ENCODE measurements at places on chromosomes 12 and 14.

- no peak for DNase-seq
Observed at GRCh38 chr14:22569106-22569736, 19.8 kb downstream of the DAD1 start.

DNA sequence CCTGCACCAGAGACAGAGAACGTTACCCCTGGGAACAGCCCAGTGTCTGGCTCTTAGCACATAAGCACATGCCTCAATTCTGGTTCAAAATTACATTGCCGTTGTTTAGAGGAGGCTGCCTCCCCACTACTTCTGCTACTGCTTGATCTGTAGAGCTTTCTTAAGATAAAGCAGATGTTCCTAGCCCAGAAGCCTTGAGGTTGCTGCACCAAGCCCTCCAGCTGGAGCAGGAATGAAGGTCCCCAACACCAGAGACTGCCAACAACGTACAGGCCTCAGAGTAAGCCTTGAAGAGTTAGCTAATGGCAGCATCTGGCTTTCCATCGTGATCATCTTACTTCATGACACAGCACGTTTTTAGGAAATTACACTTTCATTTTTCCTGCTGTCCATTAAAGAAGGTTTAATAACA is 34.7 kb upstream of the AMIGO2 start:
- no peak for DNase-seq

- no peak for DNase-seq
Observed at GRCh38 chr12:120007272-120007671, 18.2 kb downstream of the BICDL1 start.

DNA sequence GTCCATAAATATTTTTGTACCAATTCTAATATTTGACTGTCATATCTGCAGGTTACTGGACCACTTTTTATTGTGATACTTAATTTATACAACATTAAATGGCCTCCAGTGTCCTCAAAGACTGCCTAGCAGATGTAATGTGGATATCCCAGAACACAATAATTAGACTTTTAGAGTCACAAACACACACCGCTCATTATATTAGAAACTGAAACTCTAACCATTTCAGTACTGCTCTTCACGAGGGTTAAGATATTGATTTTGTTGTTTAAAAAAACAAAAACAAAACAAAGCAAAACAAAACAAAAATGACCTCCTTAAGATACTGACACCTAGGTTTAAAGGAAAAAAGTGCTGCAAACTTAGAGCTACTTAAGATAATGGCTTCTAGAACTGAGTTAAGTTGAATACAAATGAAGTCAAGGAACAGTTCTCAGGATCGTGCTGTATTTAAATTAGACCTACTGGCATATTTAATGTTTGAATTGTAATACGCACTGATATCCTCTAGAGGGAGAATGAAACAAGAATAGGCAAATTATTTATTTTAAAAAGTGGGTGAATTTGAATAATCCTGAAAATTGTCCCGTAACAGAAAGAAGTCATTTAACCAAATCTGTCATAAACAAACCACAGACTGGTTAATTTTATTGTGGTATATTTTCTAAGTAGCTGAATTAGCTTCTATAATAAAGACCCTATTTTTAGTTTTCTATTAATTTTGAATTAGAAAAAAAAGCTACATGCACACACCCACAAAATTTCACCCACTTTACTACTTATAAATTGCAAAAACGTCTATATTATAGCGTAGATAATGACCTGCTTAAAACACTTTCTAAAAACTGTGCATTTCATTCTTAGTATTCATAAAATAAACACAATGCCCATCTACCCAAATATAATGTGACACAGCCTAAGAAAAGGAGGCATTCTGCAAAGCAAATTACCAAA is 395.2 kb upstream of the DCN start:
- DNase-seq = no peak

GRCh38 chr12:38872156-38872555 is 33.2 kb downstream of the CPNE8 start:
- no peak for DNase-seq

GRCh38 chr12:71748081-71748850 is 6.4 kb upstream of the RAB21 start:
- no peak for DNase-seq

GRCh38 chr14:55117803-55118441 is 11.1 kb upstream of the LGALS3 start:
- DNase-seq = no peak

GRCh38 chr12:11347810-11348209 is 37.6 kb upstream of the PRB4 start:
- no peak for DNase-seq

GRCh38 chr12:123478762-123479161 is 20.8 kb downstream of the SNRNP35 start:
- no peak for DNase-seq

DNA sequence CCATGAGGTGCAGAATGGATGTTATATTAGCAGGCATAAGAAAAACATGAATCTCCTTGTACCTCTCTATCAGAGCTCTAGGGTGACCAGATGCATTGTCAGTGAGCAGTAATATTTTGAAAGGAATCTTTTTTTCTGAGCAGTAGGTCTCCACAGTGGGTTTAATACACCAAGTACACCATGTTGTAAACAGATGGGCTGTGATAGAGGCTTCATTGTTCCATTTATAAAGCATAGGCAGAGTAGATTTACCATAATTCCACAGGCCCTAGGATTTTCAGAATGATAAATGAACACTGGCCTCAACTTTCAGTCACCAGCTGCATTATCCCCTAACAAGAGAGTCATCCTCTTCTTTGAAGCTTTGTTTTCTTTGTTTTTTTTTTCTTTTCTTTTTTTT is 185.2 kb downstream of the ERC1 start:
- no peak for DNase-seq

DNA sequence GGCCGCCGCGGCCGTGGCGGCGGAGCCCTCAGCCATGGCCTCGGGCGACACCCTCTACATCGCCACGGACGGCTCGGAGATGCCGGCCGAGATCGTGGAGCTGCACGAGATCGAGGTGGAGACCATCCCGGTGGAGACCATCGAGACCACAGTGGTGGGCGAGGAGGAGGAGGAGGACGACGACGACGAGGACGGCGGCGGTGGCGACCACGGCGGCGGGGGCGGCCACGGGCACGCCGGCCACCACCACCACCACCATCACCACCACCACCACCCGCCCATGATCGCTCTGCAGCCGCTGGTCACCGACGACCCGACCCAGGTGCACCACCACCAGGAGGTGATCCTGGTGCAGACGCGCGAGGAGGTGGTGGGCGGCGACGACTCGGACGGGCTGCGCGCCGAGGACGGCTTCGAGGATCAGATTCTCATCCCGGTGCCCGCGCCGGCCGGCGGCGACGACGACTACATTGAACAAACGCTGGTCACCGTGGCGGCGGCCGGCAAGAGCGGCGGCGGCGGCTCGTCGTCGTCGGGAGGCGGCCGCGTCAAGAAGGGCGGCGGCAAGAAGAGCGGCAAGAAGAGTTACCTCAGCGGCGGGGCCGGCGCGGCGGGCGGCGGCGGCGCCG is 381 bp downstream of the YY1 start:
- no peak for DNase-seq

DNA sequence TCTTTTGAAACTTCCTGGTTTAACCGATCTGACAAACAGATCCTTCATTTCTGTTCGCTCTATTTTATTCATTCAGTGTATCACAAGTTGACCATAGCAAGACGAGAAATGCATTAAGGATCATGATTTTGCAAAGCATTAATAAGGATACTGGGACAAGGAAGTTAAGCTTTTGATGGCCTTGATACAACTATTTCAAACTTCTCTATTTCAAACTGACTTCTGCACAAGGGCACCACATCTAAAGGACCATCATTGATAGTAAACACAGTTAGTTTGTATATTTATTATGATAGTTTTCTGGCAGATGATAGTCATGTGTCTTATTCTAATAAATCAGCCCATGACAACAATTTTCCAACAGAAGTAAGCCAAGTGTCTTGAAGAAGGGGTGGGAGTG is 25.8 kb upstream of the PLXNC1 start:
- no peak for DNase-seq

DNA sequence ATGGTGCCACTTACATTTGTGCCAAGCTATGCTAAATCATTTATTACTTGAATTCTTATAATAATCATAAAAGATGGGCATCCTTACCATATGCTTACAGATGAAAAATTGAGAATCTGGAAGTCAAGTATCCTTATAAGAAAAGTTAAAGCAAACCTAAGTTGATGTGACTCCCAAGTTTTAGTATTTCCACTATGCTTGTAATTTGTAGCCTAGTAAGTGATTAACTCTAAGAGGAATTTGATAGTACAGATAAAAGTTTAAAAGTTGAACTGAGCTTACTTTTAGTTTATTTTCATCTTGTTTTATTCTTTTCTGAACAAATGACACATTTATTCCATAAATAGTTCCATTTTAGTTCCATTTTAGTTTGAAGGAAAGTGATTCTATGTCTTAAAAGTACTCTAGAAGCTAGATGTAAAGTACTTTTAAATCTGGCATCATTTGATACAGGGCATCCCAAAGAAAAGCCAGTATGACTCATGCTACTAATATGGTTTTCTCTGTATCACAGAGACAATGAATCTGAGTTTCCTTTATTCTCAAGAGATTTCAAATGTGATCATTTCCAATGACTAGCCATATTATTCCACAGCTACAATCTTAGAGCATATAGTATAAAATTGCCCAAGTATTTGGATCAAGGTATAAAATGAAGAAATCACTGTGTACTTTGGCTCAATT is 596.0 kb downstream of the SLC16A7 start:
- DNase-seq = no peak

DNA sequence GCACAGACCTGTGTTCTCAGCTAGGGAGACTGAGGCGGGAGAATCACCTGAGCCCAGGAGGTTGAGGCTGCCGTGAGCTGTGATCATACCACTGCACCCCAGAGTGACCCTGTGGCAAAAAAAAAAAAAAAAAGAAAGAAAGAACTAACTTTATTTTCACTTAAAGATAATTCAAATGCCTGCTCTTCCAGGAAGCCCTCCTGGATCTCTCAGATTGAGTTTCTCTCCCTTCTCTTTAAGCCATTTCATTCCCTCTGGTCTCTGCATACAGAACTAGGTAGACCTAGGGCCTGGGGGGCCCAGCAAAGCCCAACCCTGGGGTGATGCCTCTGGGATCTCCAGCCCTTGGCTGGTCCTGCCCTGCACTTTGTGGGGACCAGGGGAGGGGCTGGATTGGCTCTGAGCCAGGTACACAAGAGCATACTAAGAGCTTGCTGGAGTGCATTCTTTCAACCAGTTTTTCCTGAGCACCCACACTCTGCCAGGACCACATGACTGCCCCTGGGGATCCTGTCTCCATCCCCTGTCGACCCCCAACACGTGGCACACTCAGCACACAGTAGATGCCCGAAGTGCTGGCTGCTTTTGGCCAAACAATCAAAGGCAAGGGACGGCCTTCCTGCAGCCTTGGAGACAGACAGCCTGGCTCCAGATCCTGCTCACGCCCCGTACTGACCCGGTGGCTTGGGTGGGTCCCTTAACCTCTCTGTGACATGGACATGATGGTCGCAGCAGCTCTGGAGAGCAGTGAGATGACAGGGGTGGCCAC is 52.7 kb downstream of the CYP46A1 start:
- no peak for DNase-seq

DNA sequence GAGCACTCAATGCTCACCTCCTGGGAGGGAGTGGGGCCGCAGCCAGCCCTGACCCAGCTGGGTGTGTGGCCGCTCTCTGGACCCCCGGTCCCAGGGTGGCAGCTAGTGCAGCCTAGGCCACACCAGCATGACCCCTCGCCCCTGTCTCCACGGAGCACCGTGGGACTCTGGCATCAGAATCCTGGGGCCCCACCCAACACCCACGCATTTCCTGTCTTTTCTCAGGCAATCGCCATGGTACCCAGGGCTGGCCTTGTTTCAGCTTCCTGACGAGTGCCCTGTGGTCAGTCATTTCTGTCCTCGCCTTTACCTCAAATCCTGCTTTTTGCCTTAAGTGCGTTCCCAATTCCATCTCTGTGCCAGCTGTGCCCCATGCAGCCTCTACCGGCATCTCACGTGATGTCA is 15.9 kb downstream of the PACS2 start:
- no peak for DNase-seq

DNA sequence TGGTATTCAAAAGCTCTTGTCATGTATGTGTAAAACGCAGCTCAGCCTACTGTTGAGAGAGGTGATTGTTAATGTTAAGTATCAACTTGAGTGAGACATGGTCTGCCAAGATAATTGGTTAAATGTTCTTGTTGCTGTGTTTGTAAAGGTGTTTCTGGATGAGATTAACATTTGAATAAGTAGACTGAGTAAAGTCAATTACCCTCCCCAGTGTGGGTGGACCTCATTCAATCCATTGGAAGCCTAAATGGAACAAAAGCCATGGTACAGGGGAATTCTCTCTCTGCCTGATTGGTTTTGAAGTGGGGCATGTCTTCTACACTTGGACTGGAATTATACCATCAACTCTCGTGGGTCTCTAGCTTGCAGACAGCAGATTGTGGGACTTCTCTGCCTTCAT is 63.8 kb upstream of the RERGL start:
- DNase-seq = no peak

GRCh38 chr14:32657081-32657480 is 281.6 kb upstream of the NPAS3 start:
- no peak for DNase-seq

DNA sequence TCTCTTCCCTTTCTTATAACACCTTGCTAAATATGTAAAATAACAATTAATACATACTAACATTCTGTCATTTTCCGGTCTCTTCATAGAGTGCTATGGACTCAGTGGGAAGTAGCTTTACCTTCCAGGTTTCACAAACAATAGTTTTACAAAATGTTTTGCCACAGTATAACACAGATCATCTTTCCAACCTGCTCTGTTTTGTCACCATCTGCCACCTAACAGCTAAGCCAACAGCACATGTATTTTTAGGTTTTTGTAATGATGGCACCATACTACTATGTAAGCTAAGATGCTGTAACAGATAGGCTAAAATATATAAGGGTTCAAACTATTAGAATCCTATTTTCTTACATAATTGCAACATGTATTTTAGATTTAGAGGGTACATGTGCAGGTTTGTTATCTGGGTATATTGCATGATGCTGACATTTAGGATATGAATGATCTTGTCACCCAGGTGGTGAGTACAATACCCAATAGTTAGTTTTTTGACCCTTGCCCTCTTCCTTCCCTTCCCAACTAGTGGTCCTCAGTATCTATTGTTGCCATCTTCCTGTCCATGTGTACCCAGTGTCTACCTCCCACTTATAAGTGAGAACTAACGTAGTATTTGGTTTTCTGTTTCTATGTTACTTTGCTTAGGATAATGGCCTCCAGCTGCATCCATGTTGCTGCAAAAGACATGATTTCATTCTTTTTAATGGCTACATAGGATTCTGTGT is 8.7 kb downstream of the RHOJ start:
- DNase-seq = no peak

DNA sequence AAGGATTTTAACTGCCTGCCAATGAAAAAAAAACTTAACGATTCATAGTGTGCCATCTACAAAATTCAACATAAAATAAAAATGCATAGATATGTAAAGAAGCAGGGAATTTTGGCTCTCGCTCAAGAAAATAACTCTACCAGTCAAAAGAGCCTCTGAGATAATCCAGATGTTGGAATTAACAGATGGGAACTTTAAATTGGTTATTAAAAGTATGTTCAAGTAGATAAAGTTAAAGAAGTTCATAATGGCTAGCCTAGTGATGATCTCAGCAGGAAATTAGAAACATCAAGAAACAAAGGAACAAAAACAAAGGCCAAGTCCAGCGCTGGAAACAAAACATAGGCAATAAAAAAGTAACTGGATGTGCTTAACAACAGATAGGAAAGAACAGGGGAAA is 23.1 kb downstream of the PIK3C2G start:
- DNase-seq = no peak
